ENCODE measurements at places on chromosomes 12 and 14.

- no peak for DNase-seq
Measured at GRCh38 chr12:42530284-42530683, 59.3 kb downstream of the PRICKLE1 start.

- no peak for DNase-seq
Measured at GRCh38 chr14:51472881-51473280, 178.8 kb upstream of the FRMD6 start.

- no peak for DNase-seq
Measured at GRCh38 chr12:18008642-18009041, 81.4 kb downstream of the RERGL start.

DNA sequence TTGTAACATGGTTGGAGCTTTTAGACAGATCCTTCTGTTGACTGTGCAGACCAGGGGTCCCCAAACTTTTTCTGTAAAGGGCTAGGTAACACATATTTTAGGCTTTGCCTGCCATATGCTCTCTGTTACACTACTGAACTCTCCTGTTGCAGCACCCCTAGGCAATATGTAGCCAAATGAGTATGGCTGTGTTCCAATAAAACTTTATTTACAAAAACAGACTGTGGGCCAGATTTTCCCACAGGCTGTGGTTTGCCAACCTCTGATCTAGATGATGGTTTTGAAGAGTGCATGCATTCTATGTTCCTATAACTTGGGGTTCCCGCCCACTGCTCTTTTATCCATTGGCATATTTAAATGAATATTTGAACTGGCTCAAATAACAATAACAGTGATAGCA lies 180.3 kb upstream of the VASH1 start:
- DNase-seq: no peak

DNA sequence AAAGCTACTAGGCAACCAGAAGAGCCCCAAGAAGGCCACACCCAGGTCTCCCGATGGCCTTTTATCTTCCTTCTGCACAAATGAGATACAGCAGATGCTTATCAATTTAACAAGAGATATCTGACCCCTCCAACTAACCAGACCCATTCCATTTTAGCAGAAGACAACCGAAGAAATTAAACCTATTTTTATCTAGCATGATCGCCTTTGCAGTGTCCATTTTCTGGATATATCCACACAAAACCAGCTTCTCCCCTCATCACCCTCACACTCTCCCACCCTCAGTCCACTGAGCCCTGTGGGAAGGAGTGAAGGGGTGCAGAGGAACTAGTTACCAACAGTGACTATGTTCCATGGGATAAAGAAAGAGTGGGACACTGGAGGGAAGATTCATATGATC lies 20.9 kb upstream of the DHRS4 start:
- no peak for DNase-seq

GRCh38 chr12:1313906-1314305 lies 280.5 kb downstream of the FBXL14 start:
- DNase-seq: no peak

GRCh38 chr12:4720637-4720995 lies 416 bp downstream of the GALNT8 start:
- no peak for DNase-seq

- DNase-seq: no peak
Measured at GRCh38 chr12:12007001-12007712, 63.6 kb upstream of the BCL2L14 start.

DNA sequence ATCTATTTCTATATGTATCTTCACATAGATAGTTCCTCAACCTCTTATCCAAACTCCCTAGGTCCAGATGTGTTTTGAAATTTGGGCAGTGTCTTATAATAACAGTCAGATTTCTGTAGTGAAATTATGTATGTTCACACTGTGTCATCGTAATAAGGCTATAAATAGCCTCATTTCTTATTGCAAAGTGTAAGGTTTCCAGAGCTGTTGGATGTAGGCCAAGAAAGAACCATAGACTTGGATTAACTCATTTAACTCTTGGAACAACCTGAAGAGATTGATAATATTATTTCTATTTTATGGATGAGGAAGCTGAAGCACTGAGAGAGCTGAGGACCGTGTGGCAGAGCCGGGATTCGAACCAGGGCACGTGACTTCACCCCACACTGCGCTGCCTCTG lies 49.0 kb upstream of the PIWIL1 start:
- DNase-seq: no peak

DNA sequence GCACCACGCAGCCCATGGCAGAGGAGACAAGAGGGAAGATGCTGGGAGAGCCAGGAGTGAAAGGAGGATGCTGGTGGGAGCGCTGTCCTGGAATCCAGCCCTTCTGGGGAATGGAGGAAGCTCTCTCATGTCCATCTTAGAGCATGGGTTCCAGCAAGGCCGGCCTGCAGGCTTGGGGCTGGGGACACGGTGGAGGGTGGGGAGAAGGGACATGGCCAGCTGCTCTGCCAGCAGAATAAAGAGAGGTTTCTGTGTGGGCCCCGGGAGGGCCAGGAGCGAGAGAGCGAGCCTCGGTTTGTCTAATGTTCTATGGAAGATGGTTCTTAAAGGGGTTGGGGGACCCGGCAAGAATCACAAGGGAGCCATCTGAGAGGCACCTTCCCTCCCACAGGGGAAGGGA lies 60.2 kb downstream of the RIMBP2 start:
- no peak for DNase-seq

GRCh38 chr12:107669946-107670345 lies 15.7 kb upstream of the PWP1 start:
- DNase-seq: no peak

DNA sequence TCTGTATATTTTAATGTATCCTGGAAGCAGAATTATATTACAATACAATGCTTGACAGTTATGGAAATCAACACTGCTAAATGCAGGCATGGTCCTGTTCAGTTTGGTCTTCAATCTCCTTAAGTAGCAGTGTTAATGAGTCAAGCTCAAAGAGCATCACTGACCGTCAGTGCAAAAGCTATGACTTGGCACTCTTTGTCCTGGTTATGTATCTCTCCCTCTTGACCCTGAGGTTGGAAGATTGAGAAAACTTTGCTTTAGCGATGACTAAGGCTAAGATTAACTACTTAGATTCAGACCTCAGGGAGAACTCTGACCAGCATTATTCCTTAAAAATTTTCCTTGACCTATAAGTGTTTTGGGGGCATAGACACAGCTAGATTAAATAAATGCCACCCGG lies 10.9 kb downstream of the CLEC7A start:
- no peak for DNase-seq

- no peak for DNase-seq
Measured at GRCh38 chr12:65045269-65045668, 75.8 kb downstream of the WIF1 start.

- DNase-seq: no peak
Measured at GRCh38 chr14:57897144-57897748, 31.4 kb upstream of the SLC35F4 start.

DNA sequence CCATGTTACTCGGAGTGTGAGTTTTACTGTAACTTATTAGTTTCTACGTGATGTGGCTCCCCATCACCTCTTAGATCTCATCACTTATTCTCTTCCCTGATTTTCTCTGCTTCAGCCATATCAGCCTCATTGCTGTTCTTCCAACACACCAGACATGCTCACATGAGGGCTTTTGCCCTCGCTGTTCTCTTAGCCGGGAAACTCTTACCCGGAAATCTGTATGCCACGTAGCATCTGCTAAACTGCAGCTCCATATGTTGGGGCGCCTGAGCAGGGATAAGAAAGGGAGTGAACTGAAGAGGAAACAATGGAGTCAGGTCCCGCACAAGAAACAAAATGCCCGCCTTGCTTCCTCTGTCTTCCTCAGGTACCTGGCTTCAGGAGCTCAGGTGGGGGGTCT lies 16.6 kb downstream of the SMUG1 start:
- no peak for DNase-seq

DNA sequence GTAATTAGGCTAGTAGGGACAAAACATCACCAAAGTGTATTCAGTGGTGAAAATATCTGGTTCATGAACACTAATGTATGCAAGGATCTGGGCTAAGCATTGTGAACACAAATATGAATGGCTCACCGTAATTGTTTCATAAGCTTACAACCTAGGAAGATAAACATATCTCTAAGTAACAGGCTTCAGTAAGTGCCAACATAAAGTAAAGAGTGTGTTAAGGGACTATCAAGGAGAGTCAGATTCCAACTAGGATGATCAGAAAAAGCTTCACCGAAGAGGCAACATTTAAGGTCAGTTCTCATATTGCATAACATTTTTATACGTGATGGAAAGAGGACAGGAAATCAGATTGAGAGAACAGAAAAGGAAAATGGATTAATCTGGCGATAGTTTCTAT lies 29.4 kb downstream of the ABCC9 start:
- DNase-seq: no peak

- no peak for DNase-seq
Measured at GRCh38 chr14:72605921-72606220, 288.0 kb downstream of the DPF3 start.

DNA sequence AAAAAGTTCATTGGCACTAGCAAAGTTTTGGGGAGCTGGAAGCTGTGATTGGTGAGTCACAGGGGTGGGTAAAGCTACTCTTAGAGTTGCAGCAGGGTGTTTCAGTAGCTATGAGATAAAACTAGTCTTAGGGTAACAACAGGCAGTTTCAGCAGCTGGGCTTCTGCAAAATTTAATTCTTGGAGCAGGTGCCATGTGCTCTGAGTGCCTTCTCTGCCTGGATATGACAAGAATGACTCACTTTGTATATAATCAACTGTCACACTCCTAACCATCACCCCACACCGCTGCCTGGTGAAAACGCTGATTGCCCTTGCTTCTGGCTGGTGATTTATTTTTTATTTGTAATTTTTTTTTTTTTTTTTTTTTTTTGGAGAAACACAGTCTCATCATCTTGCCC lies 10.5 kb upstream of the PLBD2 start:
- no peak for DNase-seq

DNA sequence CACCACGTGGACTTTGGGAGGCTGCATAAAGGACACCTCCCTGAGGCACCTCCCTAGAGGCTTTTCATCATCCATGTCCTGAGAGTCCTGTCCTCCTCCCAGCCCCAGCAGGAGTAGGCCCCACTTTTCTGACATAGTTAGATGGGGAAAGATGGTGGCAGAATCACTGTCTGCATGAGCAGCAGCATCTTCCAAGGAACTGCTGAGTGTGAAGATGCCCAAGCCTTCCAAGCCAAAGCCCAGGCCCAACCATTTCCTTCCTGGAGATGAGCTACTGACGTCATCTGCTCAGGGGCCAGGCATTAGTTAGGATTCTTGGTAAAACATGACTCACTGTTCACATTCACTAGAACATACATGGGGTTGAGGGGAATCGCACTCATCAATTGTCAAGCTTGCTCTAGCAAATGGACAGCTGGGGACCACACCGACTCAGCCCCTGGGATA lies 37.3 kb downstream of the VDR start:
- no peak for DNase-seq

- DNase-seq: no peak
Measured at GRCh38 chr14:50354527-50354926, 42.2 kb downstream of the CDKL1 start.

GRCh38 chr12:113203852-113204760 lies 17.2 kb upstream of the TPCN1 start:
- peak; percentile 57 for DNase-seq

DNA sequence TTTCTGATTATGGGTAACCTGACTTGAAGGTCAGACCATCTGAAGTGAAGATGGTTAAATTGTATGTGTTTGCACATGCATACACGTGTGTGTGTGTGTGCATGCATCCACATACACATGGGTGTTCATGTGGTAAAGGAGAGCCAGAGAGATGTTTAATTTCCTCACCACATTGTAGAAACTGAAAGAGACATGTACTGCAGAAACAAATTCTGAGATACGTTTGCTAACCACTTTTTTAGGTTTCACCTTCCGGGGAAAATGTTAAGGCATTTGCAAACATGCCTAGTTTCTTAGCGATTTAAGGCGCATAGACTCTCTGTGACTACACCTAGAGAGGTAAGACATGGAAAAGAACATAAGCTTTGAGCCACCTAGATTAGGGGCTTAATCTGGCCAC lies 362.9 kb downstream of the RAD51B start:
- no peak for DNase-seq

DNA sequence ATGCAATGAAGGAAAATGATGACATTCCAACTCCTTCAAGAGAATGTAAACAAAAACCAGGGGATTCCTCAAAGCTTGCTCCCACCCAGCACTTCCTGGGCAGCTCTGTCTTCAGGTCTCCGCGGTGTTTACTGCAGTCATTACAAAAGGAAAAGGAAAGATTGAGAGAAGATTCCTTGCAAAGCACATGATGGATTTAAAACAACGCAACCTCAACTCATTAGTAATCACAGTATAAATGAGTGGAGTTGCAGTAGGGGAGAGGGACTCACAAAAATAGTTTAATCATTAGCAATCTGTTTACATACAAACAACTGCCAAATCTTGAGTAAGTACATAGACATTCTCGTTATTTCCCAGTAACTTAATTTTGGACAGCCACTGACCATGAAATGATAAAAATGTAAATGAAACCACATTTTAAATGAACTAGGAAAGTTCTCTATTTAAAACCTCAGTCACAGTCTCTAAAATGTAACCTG lies 49.7 kb upstream of the OVCH1 start:
- DNase-seq: no peak

GRCh38 chr14:66490143-66491111 lies 4.3 kb downstream of the CCDC196 start:
- no peak for DNase-seq

- peak; percentile 79 for DNase-seq
Measured at GRCh38 chr12:49671031-49671765, 36.0 kb downstream of the FMNL3 start.

GRCh38 chr12:71958457-71958856 lies 19.8 kb downstream of the TPH2 start:
- no peak for DNase-seq

DNA sequence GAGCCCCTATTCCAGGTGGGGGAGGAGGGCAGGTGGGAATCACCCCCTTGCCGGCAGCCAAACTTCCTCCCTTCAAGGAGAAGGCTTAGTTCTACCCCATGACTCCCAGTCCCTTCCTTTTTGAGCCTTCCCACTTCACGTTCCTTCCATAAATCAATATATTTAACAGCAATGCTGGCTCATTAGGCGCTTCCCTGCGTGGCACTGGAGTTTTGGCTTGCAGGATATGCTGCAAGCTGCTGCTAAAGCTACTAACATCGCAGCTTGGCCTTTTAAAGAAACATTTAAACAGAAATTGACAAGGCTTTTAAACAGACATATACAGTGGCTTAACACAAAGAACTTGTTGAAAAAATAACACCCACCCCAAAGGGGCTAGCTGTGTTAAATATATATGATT lies 308.0 kb upstream of the FKBP4 start:
- no peak for DNase-seq

GRCh38 chr12:19065223-19065622 lies 64.3 kb upstream of the PLEKHA5 start:
- no peak for DNase-seq

DNA sequence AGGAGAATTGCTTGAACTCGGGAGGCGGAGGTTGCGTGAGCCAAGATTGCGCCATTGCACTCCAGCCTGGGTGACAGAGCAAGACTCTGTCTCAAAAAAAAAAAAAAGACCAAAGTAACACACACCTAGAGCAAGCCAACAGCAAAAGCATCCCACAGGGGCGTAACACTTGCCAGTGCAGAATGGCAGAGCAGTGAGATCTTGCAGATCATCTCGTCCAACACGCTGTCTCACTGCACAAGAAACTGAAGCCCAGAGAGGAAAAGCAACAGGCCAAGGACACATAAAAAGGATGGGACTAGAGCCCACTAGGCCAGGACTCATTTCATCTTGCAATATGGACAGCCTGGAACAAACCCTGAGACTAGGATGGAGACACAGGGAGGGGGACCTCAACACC lies 12.7 kb upstream of the KRT78 start:
- DNase-seq: no peak

GRCh38 chr14:73269729-73270531 lies 32.6 kb downstream of the PAPLN start:
- DNase-seq: no peak

- no peak for DNase-seq
Measured at GRCh38 chr14:50475460-50475859, 56.9 kb downstream of the MAP4K5 start.

Data from HL-60 (cell line).